Psoas muscle (tissue), 8 donors: ENCODE measurements at places on chromosomes 5 and 9.

DNA sequence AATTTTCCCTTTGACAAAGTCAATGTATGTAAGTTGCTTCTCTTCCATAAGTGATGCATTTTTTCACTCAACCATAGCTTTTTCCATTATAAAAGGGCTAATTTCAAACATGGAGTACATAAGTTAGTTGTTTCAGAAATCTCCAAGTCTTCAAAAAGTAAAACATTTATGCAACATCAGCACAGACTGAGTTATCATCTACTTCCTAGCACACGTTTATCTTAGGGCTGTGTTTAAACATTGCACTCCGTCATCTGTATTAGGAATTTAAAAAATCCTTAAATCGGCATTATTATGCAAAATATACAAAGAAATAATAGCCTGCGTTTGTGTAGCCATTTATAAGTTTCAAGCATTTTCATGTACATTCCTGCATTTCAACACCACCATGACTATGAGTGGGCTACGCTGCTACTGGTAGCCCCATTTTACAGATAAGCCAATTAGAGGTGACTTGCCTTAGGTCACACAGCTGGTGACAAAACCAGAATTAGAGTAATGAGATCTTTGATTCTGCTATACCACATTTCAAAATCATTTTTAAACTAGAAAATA, 43.4 kb downstream of the PTPN3 start:
- no peak for DNase-seq

DNA sequence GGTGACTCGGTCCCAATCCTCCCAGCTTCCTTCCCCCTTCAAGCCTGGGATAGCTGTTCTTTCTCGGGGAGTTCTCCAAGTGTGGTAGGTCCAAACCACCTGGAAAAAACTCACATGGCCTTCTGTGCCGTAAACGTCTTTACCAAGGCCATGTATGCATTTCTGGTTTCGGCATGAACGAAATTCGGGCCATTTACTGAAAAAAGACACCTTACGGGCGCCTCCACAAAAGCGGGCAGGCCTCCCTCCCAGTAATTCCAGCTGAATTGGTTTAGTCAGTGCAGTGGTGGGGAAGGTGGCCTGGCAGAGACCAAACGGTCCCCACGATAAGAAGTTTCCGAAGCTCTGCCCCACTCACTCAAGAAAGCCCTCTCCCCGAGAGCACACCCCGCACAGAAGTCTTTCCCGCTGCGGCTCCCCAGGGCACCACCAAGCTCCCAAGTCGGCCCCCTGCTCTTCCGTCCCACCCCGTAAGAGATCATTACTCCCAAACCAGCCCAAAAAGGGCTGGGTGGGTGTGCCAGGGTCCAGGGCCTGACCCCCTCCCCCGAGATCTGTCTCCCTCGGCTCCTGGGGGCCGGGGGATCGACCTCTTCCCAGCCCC, 86.3 kb upstream of the MELK start:
- no peak for DNase-seq

- no peak for DNase-seq
Measured at GRCh38 chr9:7298123-7298522, 501.5 kb downstream of the DMAC1 start.

DNA sequence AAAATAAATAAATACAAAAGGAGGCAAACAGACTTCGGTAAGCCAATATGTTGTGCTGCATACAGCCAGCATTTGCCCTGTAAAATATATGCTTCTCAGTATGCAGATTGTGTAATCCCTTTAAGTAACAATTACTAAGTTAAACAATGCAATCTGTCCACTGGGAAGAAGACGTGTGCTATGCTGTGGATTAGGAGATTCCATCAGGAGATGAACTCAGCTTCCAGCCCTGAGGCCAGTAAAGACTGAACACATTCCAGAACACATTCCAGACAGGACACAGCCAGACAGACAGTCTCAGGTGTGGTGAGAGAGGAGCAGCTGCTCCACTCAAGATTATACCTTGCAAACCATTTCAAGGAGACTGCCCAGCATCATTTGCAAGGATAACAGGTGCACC, 97.8 kb downstream of the MPDZ start:
- DNase-seq = no peak

DNA sequence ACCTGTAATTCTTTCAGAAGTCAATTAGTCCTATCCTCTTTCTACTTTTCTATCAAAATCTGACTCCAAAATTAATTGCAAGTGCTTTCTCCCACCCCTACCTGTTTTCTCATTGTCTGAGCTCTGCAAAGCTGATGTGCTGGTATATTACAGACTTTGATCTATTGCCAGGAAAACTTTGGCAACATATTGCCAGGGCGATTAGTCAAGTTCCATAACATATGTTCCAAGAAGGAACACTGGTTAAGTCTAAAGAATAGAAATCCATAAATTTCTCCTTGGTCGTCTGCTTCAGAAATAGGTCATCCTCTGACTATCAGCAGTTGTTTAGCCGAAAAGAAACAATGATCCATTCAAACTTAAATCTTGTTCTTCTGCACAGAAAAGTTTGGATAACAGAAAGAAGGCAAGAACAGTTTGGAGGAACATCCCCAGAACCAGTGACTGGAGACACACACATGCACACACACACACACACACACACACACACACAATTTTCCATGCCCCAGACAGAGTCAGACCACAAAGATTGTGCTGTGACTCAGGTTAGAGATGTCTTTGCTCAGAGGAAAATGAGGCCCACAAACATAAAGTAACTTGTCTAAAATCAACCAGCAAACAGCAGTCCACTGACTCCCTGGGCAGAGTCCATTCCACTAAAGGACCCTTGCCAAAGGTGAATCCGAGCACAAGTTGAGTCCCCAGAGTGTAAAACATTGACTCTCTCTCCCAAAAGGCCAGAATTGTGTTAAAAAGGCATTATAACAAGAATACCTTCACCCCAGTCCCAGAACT, 202.1 kb downstream of the DEPDC1B start:
- DNase-seq = no peak

- DNase-seq = no peak
Measured at GRCh38 chr5:93246090-93246855, 334.7 kb downstream of the NR2F1-AS1 start.

- no peak for DNase-seq
Measured at GRCh38 chr9:118532592-118532991, 828.4 kb downstream of the TLR4 start.
